Dorsolateral prefrontal cortex (tissue), 122 donors: ENCODE measurements at places on chromosomes 12 and 14. TPM values are rescaled to one million over a fixed set of nuclear protein-coding genes. Genes with fewer than 3 reads are reported as not detected.

The RPL6 gene
- 443 TPM for total RNA-seq

The KRT5 gene
- total RNA-seq, result 5.2 TPM

The AQP2 gene
- not detected for total RNA-seq

The MUCL1 gene
- not detected for total RNA-seq
